ENCODE measurements at places on chromosomes 4 and X.

DNA sequence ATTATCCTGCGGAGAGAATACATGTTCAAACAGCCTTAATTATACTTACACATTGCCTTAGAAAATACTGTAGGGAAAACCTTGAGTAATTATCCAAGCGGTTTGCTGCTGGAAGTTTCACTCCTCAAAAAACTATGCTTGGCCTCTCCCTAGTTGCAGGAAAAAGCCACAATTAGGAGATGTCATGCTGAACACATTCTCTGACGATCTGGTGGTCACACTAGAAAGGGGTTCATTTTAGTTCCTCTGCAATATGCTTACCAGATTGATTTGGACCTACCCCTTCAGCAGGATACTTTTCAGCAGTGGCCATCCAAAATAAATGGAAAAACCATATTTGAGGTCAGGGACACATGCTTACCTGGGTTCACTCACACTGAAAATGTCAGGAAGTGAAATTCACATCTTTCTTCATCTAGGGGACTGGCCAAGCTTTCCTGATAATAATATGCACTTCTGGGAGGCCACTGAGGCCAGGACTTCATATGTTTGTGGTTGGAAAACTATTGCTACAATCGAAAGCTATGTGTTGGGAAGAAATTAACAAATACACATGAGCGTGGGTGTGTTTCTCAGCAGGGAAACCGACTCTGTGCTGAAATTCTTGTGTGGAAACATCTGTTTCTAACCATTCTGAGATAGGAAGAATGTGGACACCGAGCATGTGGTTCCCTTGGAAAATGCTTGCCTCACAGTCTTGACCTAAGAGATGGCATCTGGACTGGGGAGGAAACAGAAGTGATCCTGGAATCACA, 68.8 kb downstream of the ATXN3L start:
- DNase-seq, result no peak

GRCh38 chrX:9134366-9134765, 100.4 kb upstream of the FAM9B start:
- DNase-seq, result no peak

DNA sequence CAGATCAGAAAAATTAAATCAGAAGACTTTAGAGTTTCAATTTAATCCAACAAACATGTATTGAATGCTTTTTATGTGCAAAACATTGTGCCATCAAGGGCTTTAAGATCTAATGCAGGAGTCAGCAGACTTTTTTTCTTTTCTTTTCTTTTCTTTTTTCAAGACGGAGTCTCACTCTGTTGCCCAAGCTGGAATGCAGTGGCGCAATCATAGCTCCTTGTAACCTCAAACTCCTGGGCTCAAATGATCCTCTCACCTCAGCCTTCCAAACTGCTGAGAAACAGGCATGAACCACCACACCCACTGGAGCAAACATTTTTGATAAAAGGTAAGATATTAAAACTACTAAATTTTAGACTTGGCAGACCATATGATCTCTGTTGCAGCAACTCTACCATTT, 24.6 kb upstream of the LRBA start:
- no peak for DNase-seq

- DNase-seq, result no peak
These were observed 24.3 kb downstream of the NOP14 start for GRCh38 chr4:2938906-2939305.

GRCh38 chr4:151912632-151913031, 151.8 kb upstream of the GATB start:
- no peak for DNase-seq

- DNase-seq, result no peak
These were observed 37.7 kb downstream of the NHS start for GRCh38 chrX:17412692-17413091.

- no peak for DNase-seq
These were observed 96.1 kb downstream of the ANOS1 start for GRCh38 chrX:8635812-8636211.

DNA sequence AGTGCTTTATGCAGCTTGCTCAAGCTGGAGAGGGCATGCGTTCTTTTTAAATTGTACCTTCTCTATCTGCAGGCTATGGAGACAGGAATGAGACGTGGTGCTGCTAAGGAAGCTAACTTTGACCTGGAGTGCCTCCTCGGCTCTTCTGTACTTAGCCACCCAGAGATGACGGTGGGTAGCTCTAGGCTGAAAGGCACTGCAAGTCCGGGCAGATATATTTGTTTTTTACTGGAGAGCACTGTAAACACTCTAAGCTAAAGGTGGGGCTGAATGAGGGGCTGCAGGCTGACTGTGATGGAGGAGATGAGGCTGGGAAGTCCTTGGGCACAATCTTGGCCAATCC, 12.1 kb downstream of the ELF4 start:
- no peak for DNase-seq

GRCh38 chrX:46904626-46905025, 7.6 kb upstream of the JADE3 start:
- DNase-seq, result no peak

DNA sequence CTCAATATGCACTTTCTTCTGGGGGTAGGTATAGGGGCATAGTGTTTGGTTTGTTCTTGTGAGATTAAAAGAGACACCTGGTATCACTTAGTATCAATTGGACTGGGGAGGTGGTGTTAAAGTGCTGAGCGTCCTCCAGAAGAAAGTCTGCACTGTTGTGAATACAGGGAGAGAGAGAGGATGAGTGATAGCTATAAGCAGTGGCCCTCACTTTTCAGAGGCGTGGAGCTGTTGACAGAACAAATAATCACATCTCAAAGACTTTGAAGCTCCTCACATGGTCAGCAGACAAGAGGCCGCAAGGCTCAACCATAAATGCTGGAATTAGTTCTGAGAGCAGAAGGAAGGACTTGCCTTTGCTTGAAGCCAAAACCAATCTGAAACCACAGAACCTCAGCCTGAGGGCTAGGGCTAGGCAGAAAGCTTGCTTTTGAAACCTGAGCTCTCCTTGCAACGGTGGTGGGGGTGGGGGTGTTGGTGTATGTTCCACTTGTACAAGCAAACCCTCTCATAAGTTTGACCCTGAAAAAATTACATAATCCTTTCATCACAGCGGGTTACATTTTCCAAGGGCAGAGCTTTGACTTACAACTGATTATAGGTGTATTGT, 123.2 kb upstream of the SCML1 start:
- no peak for DNase-seq

Data from NCI-H1048 (cell line).